ENCODE measurements at places on chromosomes 5 and 9.
A peak's percentile ranks its signal among the peaks of the same experiment; 100 is the strongest.

GRCh38 chr5:36230151-36230790 lies 11.5 kb downstream of the NADK2 start:
- DNase-seq = no peak

DNA sequence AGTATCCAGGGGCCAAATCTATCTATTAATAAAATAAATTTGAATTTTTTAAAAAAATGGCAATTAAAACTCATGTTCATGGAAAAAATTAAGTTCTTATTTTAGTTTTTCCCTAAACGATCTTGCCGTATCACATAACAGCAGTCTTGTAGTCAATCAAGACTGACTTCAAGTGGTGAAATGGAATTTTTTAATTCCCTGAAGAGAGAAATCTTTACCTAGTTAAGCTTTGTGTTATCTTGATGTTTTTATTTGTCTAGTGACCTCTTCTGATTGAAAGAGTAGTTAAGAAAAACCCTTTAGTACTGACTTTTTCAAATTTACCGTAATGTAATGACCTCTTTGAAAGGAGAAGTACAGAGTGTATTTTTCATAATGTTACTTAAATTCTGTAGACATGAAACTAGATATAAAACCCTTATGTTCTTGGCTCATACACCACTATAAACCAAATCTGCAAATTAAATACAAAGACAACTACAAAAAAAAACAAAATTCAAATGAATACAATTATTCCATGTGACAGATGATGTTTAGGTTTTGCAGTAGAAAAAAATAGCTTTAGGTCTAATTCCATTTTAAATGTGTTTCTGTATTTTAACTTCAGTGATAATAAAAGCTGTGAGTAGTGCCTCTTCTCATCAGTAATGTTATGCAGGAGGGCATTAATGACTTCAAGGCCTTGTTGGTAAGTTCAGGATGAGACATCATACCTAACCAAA lies 19.8 kb downstream of the TGFBR1 start:
- DNase-seq = no peak

- no peak for DNase-seq
Measured at GRCh38 chr5:74188351-74189105, 452.0 kb downstream of the ENC1 start.

DNA sequence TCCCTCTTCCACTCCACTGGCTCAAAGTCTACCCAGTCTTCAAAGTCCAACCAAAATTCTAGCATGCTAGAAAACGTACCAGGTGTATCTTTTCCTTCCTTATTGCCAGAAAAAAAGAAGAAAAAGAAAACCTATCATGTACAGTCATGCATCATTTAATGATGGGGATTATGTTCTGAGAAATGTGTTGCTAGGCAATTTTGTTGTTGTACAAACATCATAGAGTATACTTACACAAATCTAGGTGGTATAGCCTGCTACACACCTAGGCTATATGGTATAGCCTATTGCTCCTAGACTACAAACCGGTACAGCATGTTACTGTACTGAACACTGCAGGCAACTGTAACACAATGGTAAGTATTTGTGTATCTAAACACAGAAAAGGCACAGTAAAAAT lies 104.8 kb downstream of the SREK1 start:
- DNase-seq = no peak

- DNase-seq = no peak
Measured at GRCh38 chr5:173069671-173070070, 13.5 kb downstream of the CREBRF start.

GRCh38 chr5:142872795-142873194 lies 102.6 kb downstream of the ARHGAP26 start:
- no peak for DNase-seq

- no peak for DNase-seq
Measured at GRCh38 chr5:158430166-158430797, 571.3 kb upstream of the CLINT1 start.

DNA sequence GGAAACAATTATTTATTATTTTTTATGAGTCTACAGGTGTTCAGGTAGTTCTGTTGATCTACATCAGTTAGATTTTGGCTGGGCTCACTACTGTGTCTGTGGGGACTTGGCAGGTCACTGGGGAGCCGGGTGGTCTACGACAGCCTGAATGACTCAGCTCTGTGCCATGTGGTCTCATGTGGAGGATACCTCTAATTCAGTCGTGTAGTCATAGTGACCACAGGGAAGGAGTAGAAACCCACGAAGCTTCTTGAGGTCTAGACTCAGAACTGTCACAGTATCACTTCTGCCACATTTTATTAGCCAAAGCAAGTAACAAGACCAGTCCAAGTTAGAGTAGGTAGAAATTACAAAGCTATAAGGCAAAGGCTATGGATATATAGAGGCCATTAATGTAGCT lies 64.7 kb upstream of the GRAMD2B start:
- DNase-seq = no peak

DNA sequence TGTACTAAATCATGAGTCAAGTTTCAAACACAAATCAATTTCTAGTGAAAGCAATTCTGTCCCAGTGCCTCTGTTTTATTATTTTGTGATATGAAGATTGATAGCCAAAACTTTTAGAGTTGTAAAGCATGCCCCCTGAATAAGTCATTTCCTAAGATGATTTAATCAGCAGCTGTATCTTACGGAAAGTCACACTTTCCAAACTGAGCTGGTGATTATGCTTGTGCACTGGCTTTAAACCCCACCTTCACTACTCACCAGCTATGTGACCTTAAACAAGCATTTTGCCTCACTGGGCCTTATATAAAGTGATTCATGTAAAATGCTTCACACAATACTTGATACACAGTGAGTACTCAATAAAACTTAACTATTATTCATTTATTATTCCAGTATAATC lies 78.1 kb downstream of the EDIL3 start:
- DNase-seq = no peak

GRCh38 chr5:177364159-177364962 lies 6.6 kb downstream of the RGS14 start:
- DNase-seq = no peak

DNA sequence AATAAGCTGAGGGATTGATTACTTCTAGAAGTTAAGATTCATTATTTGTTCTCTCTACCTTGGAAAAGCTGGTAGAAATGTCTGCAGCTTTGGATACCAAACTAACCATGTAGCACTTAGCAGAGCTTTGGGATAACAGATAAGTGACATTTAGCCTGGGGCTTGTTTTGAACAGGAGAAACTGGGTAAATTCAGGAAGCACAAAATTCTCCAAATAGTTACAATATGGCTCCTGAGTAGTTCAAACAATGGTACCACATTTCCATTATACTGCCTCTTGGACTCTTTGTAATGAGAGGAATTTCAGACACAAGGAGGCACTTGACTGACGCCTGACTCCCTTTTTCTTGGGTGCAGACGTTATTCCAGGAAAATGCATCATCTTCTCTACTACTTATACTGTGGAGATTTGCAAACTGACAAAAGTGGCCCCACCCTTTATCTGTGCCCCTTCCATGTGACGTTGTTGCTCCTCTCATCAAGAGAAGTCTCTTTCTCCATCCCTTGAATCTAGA lies 22.5 kb downstream of the PRUNE2 start:
- DNase-seq = no peak

GRCh38 chr9:72955571-72955970 lies 2.7 kb upstream of the ALDH1A1 start:
- DNase-seq = no peak

DNA sequence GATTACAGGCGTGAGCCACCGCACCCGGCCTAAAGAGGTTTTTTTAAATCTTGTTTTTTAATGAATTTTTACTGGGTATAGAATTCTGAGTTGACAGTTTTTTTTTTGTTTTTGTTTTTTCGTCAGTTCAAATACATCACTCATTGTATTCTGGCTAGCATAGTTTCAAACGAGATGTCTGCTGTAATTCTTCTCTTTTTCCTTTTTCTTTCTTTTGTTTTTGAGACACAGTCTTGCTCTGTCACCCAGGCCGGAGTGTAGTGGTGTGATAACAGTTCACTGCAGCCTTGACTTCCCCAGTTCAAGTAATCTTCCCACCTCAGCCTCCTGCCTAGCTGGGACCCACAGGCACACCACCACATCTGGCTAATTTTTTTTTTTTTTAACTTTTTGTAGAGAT lies 2.2 kb upstream of the PRRT1B start:
- DNase-seq = no peak

GRCh38 chr5:64682608-64683007 lies 7.7 kb upstream of the SHISAL2B start:
- no peak for DNase-seq

- no peak for DNase-seq
Measured at GRCh38 chr9:34579104-34579807, 10.3 kb downstream of the CNTFR start.

- DNase-seq = peak; percentile 82
Measured at GRCh38 chr5:6721442-6721841, 8.2 kb downstream of the TENT4A start.

- DNase-seq = no peak
Measured at GRCh38 chr5:93874080-93874479, 132.7 kb upstream of the POU5F2 start.

GRCh38 chr9:121095057-121095456 lies 20.3 kb downstream of the CNTRL start:
- no peak for DNase-seq

- DNase-seq = no peak
Measured at GRCh38 chr9:79014929-79015699, 556.7 kb upstream of the TLE4 start.

GRCh38 chr5:180109920-180110319 lies 38.4 kb upstream of the RNF130 start:
- DNase-seq = peak; percentile 56

DNA sequence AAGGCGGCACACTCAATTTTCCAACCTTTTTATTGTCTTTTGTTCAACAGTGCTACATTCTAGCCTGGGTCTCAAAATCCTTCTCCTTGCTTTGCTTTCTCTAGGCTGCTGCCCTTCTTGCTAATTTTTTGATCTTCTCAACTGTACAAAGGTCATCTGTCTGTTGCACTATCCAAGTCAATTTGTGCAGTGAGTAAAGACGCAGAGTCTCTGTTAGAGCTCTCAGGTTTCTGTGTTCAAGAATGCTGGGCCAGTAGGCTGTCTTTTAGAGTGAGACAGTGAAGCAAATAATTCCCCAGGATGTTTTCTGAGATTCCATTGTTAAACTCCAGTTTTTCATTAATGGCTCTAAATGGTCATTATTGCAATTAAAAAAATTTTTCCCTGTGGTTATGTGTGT lies 255.7 kb upstream of the ACTBL2 start:
- DNase-seq = no peak

DNA sequence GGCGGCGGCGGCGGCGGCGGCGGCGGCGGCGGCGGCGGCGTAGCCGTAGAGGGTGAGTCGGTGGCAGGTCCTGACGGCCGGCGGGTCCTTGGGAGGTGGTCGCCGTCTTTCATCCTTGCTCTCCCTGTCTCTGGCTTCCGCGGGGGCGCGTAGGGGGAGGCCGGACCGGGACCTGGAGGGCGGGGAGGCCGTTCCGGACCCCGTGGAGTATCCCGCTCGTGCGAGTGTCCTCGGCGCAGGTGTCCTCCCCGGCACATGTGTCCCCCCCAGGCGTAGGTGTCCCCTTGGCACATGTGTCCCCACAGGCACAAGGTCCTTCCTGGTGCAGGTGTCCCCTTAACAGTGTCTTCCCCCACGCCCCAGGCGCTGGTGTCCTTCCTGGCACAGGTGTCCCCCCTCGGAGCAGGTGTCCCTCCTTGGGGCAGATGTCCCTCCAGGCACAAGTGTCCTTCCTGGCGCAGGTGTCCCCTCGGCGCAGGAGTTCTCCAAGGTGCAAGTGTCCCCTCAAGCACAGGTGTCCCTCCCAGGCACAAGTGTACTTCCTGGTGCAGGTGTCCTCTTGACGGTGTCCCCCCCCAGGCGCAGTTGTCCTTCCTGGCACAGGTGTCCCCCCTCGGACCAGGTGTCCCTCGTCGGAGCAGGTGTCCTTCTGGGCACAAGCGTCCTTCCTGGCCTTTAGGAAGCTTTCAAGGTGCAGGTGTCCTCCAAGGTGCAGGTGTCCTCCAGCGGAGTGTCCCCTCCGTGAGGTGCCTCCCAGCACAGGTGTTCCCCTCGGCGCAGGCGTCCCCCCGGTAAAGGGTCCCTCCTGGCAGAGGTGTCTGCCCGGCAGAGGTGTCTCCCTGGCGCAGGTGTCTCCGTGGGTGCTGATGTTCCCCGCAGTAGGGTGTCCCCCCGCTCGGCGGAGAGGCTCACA lies 519 bp downstream of the EXOC3 start:
- no peak for DNase-seq

All from osteocyte (in vitro differentiated cells).